ENCODE measurements at places on chromosomes 4 and X.

- no peak for DNase-seq
Measured at GRCh38 chrX:47218920-47219815, 687 bp downstream of the CDK16 start.

DNA sequence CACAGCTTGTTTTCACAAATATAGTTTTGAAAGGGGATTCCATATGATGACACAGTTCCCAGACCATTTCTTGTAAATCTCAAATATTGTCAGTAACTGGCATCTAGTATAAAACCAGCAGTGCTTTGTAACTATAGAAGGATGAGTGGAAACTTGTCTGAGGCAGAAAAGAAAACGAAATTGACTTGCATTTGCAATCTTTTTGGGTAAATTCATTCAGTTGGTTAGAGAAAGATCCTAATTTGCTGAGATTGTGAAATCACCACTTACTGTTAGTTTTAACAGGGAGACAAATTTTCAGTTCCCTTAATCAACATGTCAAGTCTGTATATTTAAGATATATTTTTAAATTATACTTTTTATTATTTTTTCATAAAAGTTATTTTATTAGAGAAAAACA is 71.5 kb upstream of the VEGFC start:
- no peak for DNase-seq

DNA sequence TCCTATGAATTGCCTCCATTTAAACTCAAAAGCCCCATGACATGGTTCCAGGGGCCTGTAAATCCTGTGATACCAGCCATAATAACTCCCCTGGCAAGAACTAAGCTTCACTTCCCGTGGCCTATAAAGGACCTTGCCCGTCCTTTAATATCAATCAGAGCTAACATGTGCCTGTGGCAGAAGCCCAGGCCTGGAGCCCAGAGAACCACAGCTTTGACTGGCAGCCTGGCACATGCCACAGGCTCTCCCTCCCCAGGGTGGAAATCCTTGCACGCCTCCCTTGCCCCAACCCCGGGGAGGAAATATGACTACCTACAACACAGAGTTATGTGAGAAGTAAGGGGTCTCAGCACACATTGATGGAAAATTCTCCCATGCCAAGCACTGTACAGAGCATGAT is 287.4 kb downstream of the RAB28 start:
- no peak for DNase-seq

DNA sequence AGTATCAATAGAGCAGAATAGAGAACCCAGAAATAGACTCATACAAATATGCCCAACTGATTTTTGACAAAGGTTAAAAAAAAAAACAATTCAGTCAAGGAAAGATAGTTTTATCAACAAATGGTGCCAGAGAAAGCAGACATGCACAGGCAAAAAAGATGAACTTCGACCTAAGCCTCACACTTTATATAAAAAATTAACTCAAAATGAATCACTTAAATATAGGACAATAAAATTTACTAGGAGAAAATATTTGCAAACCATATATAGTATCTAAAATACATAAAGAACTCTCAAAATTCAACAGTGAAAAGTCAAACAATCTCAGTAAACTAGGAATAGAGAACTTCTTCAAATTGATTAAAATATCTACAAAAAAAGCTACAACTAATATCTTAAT is 29.7 kb downstream of the HUWE1 start:
- no peak for DNase-seq

GRCh38 chr4:31748382-31748781 is 1028.2 kb downstream of the PCDH7 start:
- DNase-seq: no peak

GRCh38 chr4:106803083-106803482 is 233.0 kb downstream of the DKK2 start:
- no peak for DNase-seq

- no peak for DNase-seq
Measured at GRCh38 chr4:53010318-53010717, 148.2 kb downstream of the RASL11B start.

GRCh38 chrX:119410027-119410819 is 11.1 kb downstream of the SLC25A43 start:
- no peak for DNase-seq

DNA sequence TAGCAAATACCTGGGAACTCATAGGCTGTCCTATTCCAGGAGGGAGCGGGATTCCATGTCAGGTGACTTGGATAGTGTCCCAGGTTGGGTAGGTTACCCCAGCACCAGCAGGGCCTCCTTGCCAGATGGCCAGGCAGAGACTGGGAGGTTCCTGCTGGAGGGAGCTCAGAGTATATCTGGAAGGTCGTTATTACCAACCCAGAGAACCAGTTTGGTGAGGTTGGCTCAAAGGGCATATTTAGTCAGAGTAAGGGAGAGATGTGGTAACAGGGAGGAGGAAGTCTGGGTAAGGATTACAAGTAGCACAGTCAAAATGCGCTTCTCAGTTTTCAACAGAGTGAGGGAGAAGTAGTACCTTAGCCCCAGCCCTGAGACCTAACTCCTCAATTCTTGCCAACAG is 53.3 kb upstream of the LNX1 start:
- no peak for DNase-seq

GRCh38 chrX:362937-363620 is 23.6 kb downstream of the PPP2R3B start:
- DNase-seq: no peak

- peak; percentile 35 for DNase-seq
Measured at GRCh38 chr4:67723949-67724348, 23.0 kb upstream of the UBA6 start.

GRCh38 chr4:182881914-182882313 is 35.3 kb downstream of the DCTD start:
- no peak for DNase-seq

DNA sequence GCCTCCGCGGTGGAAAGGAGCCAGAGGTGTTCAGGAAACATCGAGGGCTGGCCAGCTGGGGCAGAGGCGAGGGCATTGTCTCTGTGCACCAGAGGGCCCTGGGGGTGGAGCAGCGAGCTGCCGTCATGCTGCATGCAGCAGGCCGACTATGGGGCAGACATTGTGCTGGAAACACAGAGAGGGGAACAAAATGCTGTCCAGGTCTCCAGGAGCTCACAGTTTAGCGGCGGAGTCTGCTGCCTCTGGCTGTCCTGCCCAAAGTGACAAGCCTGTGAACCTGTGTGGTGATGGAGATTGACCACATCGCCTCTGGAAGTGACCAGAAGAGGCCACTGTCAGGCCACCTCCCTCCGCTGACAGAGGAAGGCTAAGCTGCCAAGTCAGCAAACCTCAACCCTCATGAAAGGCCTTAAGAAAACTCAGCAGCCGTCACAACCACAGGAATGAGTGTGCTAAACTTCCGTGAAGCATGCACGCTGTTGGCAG is 20.1 kb upstream of the SASH3 start:
- no peak for DNase-seq

DNA sequence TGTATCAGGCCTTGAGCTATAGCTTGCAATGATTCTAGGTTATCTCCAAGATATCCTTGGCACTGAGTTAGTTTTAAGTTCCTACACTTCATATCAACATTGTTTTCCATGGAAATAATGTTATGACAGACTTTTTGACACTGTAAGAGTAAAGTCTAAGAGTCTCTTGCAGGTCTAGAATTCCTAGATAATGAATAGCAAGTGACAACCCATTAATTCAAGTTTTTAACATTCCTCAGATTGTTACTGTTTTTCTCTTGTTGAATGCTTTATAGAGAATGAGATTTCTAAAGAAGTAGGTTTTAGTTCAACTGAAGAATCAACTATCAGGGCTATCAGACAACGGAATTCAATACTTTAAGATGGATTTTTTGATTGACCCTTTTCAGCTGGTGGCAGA is 276.1 kb downstream of the PPP3CA start:
- no peak for DNase-seq

DNA sequence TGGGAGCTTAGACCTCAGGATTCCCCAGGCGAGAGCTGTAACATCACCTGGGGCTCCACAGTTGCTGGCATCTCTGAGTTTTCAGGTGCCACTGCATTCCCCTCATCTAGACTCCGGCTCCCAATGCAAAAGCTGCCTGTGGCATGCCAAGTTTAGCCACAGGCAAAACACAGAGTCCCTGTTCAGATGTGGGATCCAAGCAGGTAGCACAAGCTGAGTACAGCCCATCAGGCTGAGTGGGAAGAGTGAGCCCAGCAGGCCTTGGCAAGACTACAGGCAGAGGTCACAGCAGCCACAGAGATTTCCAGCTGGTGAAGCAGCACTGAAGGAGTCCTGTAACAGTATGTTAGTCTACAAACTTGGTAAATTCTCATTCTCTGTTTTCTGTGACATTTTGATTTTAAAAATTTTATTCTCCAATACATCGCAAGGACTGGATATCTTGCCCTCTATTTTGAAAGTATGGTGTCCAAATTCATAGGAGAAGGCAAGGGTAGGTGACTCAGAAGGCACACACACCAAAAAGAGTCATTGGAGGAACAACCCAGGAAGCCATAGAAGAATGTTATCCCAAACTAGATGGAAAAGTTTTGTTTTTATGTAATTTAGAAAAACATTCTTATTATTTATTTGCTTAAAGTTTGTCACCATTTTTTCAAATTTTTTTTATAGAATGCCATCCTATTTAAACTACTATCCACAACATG is 13.6 kb upstream of the CXCL2 start:
- no peak for DNase-seq

GRCh38 chr4:73725985-73726384 is 14.4 kb upstream of the CXCL8 start:
- DNase-seq: no peak

DNA sequence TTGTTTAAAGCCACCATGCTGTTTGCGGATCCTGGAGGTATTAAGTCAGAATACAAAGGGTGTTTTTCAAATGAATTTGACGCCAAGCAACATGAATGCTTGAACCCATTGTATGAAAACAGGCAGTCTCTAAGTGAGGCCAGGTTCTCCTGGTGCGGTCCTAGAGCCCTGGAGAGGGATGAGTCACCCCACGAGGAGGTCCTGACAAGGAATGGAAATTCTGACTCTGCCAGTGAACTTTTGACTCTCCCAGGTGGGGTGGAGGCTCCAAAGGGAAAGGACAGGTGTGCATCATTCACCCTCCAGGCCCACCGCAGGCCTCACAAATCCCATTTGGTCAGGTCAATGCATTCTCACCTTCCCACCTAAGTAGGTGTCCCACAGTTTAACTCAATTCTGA is 1.5 kb downstream of the TRIM2 start:
- DNase-seq: no peak

DNA sequence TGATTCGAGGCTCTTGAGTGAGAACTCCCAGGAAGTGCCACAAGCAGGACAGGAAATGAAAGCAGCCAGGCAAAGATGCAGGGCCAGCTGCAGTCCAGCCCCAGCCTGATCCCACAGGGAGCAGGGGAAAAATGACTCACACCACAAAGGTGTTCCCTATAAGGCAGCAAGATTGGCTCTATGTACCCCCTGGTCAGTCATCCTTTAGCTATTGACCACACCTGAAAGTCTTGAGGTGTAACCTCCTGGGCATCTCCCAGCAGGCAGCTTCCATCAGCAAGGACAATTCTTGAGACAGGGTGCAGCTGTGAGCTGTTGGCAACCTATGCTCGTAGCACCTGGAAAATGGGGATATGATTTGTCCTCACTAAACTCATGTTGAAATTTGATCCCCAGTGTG is 27.9 kb upstream of the EXOC1L start:
- no peak for DNase-seq

DNA sequence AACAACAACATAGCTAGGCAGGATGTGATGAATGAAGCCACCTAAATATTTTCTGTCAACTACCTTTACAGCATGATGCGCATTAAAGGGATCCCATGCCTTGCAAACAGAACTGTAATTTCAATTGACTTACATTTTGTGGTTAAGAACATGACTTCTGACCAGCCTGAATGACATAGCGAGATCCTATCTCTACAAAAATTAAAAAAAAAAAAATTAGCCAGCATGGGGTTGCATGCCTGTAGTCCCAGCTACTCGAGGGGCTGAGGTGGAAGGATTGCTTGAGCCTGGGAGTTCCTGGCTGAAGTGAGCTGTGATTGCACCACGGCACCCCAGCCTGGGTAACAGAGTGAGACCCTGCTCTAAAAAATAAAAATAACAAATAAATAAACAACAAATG is 680.6 kb downstream of the IQCM start:
- DNase-seq: no peak

Measured in iPS DF 6.9 (cell line).